IMR-90 (cell line): ENCODE measurements at places on chromosomes 2 and 18. TPM values are rescaled to one million over a fixed set of nuclear protein-coding genes. Genes with fewer than 3 reads are reported as not detected.

AQP12B gene
- not detected in 2 replicates for polyA plus RNA-seq

RESP18 gene
- not detected in 2 replicates for polyA plus RNA-seq

GALNT5 gene
- 28.9 and 36.3 TPM in 2 replicates for polyA plus RNA-seq

LYPD6B gene
- 0.05 and 0.16 TPM in 2 replicates for polyA plus RNA-seq

CLIP4 gene
- 26.8 and 29.7 TPM in 2 replicates for polyA plus RNA-seq

DNA sequence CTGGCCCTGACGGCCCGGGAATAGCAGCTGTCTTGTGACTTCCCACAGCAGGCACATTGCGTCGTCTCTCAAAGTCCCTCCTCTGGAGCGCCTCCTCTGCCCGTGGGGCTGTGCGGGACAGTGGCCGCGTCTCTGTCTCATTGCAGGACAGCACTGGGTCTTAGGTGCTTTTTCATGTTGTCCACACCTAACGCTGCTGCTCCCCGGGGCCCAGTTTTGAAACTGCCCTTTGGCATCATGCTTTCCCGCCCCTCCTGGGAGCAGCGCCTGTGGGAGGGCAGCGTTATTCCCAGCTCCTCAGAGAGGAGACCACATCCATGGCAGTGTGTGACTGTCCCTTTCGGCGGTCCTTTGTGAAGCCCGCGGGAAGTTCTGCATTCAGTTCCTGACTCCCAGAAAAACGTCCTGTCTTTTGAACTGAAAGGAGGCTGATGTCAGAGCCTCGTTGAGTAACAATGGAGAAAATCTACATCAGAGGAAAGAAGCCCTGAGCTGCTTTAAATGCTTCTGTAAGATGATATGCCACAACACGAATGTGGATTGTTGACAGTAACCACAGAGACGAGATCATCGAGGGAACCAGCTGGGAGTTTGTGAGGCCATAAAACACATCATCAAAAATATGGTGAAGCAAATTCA, 226.0 kb downstream of the FAM210A start:
- peak; percentile 57 for DNase-seq

DNA sequence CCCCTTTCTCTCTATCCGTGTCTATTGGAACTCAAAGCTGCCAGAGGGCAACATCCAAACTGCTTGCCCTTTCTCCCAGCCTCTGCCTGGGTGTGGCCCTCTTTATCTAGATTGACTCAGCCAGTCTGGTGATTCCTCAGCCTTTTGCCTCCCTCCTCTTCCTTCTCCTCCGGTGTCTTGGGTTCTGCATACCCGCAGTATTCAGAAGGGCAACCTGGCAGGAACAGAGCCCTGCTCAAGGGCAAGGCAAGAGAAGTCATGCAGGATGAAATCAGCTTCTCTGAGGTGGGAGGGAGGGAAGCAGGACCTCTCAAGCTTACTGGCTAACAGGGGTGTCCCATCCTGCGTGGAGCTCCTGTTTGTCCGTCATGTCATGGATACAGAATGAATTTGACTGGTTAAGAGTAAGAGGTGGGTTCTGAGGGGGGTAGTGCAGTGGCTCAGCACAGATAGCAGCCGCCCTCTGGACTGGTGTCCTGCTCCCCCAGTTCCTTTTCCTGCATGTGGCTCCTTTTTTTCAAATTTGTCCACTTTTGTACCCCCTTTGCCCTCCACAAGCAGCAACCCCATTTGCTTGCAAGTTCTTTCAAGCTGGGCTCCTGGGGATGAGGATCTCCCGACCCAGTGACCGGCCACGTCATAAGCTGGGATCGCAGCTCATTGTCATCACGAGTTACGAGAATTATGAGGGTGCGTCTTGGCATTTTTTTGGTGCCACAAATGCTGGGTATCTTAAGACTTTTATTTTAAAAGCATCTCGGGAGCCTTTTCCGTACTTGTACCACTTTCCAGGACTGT, 154.1 kb downstream of the FHOD3 start:
- DNase-seq, result no peak

GRCh38 chr2:44981714-44982108, 27.5 kb downstream of the SIX2 start:
- DNase-seq, result peak; percentile 73

DNA sequence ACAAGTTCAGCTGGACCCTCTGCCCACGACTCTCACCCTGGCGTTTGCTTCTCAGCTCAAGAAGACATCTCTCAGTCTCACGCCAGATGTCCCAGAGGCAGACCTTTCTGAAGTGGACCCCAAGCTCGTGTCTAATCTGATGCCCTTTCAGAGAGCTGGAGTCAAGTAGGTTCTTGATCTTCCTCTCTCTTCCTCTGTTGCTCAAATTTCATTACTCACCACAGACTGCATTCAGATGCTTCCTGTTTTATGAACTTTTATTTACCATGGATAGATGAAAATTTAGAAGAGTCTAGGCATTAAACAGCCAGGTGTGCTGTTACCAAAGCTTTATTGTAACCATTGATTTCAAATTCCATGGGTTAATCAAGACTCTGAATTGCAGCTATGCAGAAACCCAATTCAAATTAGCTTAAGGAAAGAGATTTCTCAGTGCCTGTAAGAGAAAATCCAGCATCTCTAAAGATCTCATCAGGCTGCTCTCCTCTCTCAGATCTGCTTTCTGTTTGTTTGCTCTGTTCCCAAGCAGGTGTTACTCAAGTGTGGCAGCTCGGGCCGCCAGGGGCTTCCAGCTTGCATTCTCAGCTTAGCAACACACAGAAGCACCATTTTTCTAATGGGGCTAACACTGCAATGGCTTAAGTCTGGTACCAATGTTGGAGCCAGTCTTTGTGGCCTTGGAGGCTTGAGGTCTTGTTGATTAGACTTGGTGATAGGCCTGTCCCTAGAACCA, 16.5 kb downstream of the SMARCAL1 start:
- DNase-seq, result no peak

DNA sequence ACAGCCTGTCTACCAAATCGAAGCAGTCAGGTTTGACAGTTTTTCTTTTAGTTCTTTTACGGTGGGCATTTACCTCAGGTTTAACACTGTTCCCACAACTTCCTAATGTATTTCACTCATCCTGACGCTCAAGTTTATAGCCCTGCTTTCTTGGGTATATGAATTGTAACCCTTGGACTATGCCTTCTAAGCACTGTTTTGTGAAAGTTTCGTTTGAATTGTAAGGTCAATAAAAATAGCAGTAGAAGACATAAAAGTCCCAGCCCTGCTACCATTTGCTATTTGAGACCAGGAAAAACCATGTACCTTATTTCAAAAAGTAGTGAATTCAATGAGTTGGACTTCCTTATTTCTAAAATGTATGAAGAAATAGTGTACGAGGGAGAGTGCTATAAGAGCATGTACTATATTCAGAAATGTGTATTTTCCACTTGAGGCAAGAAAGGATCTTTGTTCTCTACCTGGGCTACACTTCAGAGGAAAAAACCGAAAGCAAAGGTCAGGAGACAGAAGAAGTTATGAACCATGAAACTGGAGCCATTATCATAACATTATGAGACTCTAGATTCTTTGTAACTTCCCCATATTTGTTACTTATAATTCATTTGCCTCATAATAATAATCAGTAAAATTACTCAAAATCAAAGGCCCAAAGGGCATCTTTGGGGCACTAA, 1.9 kb upstream of the ZC3H15 start:
- no peak for DNase-seq

- DNase-seq, result no peak
Measured at GRCh38 chr18:63307551-63308200, 11.9 kb downstream of the BCL2 start.
